ENCODE measurements at places on chromosomes 7 and 10.

DNA sequence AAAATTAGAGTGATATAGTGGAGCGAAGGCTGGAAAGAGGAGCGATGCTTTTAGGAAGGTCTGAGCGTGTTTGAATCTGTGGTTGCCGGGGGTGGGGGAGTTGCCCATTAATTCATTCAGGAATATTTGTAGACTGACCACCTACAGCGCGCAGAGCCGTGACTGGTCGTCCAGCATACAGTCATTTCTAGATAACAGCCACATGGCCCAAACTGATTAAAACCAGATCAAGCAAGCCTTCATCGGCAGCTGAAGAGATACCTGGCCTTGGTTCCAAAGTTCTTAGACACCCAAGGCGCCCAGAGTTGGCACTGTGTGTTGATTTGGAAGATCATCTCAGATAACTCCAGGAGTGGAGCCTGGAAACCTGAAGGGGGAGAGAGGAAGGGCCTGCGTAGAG is 1.7 kb downstream of the PROSER2 start:
- no peak for DNase-seq

- no peak for DNase-seq
These were observed 827.7 kb downstream of the SORCS3 start for GRCh38 chr10:105468759-105469158.

- DNase-seq: no peak
These were observed 181.4 kb upstream of the TNS3 start for GRCh38 chr7:47763063-47763974.

GRCh38 chr10:92801978-92802872 is 46.1 kb upstream of the EXOC6 start:
- DNase-seq: no peak

GRCh38 chr7:133676805-133677370 is 424.0 kb downstream of the EXOC4 start:
- DNase-seq: no peak
